ENCODE measurements at places on chromosomes 3 and 15.

- peak; percentile 89 for DNase-seq
These were observed 25.1 kb upstream of the MTMR10 start for GRCh38 chr15:31016446-31016915.

DNA sequence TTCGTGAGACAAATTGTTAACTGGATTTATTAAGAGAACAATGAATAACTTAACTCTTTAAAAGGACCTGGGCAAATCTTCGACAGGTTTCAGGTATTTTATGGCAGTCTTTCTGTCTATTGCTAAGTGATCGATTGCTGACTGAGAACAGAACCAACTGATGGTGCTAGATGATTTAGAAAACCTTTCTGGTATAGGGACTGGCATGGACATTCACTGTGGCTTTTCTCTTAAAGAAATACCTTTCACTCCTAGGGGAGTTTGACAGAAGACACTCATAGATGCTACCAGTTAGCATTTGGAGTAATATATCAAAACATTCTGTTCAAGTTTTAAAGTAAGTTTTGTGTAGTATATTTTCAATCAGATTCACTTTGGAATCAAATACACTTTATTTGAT lies 654 bp downstream of the PPARG start:
- no peak for DNase-seq

- DNase-seq, result peak; percentile 96
These were observed 357.7 kb downstream of the CLSTN2 start for GRCh38 chr3:140292684-140293083.

DNA sequence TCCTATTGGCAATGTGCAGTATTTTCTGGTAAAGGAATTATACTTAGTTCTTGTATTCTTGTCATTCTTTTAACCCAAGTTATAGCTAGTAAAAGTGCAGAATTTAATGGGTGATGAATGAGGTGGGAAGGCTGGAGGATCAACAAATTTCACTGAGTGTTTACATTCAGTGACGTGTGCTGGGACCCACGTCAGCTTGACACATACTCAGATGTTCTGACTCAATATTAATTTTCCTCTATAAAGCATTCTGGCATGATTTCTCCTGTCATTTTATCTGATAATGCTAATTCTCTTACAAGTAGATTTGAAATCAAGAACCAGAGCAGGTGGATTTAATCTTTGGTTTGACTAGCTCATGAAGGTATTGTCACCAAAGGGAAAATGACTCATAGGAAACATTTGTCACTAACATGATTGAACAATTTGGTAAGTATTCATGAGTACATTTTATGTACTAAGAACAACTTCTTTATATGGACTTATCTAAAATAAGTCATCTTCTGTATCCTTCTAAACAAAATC lies 71.0 kb upstream of the SYNPR start:
- no peak for DNase-seq

- DNase-seq, result no peak
These were observed 382.6 kb downstream of the ROBO1 start for GRCh38 chr3:79385211-79385610.
